ENCODE measurements at places on chromosomes 13 and 19.

- no peak for DNase-seq
These were observed 48.6 kb downstream of the FOXO1 start for GRCh38 chr13:40617801-40618356.

DNA sequence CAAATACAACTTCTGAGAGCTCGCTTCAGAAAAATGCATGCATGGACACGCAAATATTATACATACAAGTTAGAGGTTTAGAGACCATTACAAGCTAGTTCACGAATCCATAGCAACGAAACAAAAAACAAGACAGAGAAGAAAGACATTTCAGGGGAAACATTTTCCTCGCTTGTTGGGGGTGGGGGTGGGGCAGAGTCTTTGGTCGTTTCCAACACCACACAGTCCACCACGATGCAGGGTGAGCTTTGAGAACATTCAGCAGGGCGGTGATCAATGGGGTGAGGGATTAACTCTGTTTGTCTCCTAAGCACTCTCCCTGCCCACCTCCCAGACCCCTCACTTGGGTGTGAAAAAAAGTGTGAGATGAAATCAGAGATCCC lies 651 bp downstream of the OXGR1 start:
- no peak for DNase-seq

GRCh38 chr13:113397608-113398425 lies 33.9 kb upstream of the GRTP1 start:
- no peak for DNase-seq

DNA sequence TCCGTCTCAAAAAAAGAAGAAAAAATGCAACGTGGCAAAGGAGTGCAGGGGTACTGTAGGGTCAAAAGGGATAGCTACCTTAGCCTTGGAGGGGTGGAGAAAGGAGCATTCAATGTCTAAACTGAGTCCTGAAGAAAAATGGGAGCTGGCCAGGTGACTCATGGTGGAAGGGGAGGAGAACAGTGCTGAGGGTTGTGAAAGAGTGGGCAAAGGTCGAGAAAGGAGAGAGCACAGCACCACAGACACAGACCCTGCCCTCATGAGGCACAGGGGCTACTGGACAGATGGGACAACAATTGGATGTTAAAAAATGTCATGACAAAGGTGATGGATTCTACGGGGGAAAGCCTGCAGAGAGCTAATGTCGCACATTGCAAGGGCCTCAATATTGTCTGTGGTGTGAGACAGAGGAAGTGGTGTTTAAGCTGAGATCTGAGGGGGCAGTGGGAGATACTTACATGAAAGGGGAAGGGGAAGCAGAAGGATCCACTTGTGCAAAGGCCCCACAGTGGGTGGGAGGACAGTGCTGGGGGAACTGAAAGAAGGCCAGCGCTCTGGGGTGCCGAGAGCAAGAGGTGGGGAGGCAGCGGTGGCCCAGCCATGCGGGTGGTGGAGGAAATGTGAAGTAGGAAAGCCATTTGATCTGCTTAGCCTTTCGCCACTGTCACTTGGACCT lies 42.9 kb upstream of the URAD start:
- no peak for DNase-seq

DNA sequence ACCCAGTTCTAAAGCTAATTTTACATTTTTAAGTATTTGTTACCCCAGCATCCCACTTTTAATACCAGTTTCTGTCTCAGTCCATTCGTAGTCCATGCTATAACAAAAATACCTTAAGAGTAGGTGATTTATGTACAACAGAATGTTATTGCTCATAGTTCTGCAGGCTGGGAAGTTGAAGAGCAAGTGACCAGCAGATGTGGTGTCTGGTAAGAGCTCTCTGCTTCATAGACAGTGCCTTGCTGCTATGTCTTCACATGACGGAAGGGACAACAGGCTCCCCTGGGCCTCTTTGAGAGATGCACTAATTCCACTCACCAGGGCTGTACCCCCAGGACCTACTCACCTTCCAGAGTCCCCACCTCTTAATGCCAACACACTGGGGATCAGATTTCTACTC lies 96.6 kb downstream of the COL4A2 start:
- DNase-seq, result no peak

- DNase-seq, result no peak
These were observed 1.8 kb upstream of the IFI30 start for GRCh38 chr19:18171605-18172327.

DNA sequence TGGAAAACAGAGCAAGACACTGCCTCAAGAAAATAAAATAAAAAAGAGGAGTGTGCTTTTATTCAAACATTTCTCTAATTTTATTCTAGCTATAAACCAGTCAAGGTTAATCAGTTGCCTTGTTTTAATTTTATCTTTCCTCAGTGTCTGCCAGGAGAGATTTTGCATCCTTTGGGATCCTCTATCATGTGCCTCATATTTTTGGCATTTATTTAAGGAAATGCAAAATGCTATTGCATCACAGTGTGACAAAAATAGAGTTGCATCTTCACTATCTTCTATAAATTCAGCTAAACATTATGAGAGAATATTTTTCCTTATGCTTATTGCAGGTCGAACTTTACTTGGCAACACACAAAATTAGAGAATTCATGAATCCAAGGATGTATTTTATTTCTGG lies 639.0 kb upstream of the KLF12 start:
- no peak for DNase-seq

DNA sequence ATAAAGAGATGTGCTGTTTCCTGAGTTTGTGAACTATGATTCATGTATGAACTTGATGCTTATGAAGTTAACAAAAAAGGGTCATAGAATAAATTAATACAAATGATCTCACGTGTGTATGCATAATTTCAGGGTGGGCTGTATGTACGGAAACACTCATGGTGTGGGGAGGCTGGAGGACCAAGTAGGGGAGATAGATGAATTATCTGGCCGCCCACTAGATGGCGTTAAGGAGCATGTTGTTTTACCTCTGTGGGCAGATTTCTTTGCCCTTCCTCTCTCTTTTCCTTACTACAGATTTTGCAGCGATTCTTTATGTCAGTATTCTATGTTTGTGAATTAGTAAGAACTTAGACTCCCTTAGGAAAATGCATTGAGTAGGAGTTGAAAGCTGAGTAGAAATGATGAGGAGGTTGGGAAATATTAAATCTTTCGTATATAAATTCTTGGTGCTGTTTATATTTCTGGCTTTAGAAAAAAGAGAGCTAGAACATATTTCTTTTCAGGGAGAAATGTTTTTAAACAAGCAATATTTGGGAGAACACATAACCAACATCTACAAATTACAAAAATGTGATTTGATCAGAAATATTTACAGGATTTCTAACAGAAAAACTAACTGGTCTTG lies 47.4 kb upstream of the TMTC4 start:
- DNase-seq, result peak; percentile 42

GRCh38 chr19:52943134-52943883 lies 19.4 kb downstream of the ZNF816 start:
- no peak for DNase-seq

DNA sequence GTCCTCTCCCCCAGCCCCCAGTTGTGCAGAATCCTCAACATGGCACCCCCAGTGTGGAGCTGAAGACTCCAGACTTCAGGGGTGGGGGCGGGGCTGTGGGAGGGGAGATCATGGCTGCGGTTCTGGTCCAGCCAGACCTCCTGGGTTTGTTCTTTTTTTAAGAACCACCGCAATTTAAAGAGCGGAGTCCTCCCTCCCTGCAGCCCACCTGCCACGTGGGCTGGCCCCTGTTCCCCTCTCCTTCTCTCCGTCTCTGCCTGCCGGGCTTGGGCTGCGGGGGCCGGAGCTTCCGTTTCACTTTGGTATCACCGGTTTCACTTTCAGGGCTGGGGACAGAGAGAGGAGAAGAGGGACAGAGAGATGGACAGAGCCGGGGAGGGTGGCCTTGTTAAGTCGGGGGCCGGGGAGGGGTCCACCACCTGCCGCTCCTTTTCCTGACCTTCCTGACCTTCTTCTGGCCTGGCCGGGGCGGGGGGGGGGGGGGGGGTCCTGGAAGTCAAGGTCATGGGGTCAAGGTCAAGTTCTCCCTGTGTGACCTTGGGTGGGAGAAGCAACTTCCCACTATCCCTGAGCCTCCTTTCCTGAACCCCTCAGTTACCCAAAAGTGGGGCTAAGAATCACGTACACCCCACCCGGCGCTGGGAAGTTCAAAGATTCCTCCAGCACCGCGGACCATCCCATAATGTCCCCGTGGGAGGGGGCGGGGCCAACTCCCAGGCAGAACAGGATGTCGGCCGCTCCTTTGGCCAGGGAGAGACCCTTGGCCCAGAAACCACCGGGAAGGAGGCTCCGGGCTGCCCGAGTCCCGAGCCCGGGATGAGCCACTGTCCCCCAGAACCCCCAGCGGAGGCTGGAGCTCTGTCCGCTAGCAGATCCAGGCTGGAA lies 11.3 kb upstream of the ZBTB7A start:
- no peak for DNase-seq
